ENCODE measurements at places on chromosomes 1 and 21.

DNA sequence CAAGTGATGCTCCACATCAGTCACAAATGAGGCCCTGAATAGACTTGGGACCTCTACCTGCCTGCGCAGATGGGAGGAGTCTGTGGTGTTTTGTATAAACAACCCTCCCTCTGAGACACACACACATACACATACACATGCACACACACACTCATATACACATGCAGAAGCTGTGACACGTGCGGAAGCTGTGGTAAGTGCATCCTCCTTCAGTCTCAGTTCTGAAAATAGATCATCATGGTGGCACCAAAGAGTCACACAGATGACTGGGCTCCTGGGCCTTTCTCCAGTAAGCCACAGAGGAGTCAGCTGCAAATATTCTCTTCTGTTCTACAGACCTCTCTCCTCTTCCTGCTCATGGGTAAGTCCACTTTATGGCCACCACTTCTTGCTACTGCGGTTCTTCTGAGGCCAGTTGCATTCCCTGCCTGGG lies at the start of gene LY9:
Gene LY9 (plus strand): TSS at position 224 of the 433 bp plus-strand sequence. CDS start 14 bp downstream, at position 238.
- DNase-seq = peak; percentile 59

GRCh38 chr1:168178227-168178637 lies 530 bp upstream of the TIPRL start:
- DNase-seq = no peak

DNA sequence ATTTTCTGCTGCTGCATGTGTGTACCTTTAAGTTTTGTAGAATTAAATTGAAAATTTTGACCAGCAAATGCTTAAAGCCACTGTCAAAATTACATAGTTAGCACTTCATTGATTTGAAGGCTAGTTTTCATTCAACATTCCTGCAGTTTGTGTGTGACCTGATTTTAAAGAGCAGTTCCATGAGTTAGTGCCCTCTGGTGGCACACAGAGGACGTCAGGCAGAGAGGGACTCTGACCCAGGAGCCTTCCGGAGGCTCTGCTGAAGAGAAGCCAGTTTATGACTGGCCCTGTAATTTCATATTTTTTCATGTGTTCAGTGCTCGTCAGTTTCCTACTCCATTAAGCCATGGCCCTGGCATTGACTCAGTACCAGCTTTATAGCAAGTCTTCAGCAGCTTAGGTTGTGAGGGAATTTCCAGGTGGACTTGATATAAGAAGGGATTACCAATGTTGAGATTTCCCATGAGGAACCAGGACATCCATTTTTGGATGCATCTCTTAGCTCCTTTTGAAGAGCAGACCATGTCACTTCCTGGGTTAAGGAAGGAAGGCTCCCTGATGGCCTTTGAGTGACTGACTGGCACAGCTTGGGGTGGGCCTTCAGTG lies 104.7 kb downstream of the CAMTA1 start:
- DNase-seq = peak; percentile 3

DNA sequence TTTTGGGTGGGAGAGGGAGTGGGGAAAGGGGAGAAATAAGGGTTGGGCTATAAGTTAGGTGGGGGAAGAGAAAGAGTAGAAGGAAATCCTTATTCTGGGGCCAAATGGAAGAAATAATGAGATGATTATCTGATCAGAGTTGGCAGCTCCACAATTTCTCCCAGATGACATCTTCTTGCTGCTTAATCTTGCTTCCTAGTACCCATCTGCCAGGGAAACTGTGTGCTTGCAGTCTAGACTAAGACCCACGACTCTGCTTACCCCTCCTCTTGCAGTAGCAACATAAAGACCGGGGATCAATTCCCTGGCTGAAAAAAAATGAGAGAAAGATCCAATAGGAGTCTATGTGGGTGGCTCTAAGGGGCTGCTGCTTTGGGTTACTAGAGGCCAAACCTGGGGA lies 95.6 kb downstream of the PAPPA2 start:
- DNase-seq = no peak

- no peak for DNase-seq
These were observed 5.9 kb downstream of the RXFP4 start for GRCh38 chr1:155947292-155947691.

- no peak for DNase-seq
These were observed 3.0 kb downstream of the CCDC17 start for GRCh38 chr1:45620588-45621500.

DNA sequence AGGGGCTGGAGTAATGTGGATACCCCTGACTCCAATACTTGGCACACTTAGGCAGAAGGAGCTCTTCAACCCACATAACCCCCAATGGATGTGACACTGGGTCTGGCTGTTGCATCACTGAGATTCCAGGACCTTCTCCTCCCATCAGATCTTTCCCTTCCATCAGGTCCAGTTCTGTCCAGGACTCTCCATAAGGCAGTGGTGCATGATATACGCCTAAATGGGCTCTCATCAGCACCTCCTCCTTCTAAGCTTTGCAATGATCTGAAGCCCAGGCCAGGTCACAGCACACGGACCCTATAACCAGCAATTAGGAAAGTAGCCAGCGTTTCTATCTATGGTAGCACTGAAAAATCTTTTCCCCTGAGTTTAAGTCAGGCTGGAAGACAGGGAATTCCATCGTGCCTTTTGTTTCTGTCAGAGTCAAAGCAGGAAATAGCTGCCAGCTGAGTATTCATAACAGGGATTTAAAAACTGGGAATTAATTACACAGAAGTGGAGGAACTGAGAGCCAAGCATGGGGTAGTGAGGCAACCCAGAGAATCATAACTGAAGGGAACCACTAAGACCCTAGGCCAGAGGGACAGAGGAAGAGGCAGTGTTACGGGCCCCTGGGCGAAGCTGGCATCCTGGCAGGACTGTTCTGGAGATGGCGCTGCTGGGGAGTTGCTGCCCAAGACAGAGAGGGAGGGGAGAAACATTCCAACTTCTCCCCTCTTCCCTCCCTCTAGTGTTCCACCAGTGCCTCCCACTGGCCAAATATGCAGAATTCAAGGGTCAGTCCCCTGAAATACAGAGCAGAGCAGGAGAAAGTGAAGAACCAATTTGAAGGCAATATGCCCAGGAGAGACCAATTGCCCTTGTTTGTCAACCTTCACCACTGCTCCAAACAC lies 37.5 kb upstream of the HOOK1 start:
- no peak for DNase-seq

- no peak for DNase-seq
These were observed 44.1 kb downstream of the TRPM2 start for GRCh38 chr21:44397431-44398031.

DNA sequence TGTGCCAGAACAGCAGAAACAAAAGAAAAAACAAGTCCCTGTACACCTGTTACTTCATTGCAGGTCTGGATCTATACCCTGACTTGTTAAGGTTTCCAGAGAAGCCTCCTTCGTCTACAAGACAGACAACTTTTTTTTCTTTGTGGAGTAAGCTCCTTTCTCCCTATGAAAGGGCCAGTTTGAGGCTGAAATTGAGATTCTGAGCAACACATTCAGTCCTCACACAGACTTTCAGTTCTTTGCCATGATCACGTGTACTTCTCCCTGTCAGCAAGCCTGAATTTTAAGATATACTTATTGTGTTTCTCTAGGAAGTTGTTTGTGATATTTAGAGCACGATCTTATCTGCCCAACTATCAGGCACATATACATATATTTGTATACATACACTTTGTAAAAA lies 374.0 kb downstream of the NTNG1 start:
- no peak for DNase-seq

- no peak for DNase-seq
These were observed 1.9 kb downstream of the S100A4 start for GRCh38 chr1:153543736-153544135.

- no peak for DNase-seq
These were observed 68.1 kb downstream of the JAK1 start for GRCh38 chr1:64898107-64898861.

DNA sequence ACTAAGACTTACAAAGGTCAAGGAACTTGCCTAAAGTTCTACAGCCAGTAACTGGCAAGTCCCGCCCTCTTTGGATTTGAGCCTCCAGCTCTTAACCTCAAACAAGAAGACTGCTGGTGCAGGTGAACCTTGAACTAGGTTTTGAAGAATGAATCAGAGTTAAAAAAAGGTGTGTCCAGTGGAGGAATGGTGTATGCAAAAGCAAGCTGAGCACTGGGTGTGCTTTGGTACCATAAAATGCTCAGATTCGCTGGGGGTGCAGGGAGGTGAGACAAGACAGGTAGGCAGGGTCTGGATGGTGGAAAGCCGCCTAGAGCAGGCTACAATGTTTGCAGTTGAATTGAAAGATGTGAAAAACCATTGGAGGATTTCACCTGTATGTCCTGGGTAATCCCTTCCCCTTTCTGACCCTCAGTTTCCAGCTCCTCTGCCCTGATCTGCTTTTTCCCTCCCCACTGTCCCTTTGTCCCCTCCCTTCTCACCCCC lies 39.8 kb downstream of the FOXD2 start:
- no peak for DNase-seq

DNA sequence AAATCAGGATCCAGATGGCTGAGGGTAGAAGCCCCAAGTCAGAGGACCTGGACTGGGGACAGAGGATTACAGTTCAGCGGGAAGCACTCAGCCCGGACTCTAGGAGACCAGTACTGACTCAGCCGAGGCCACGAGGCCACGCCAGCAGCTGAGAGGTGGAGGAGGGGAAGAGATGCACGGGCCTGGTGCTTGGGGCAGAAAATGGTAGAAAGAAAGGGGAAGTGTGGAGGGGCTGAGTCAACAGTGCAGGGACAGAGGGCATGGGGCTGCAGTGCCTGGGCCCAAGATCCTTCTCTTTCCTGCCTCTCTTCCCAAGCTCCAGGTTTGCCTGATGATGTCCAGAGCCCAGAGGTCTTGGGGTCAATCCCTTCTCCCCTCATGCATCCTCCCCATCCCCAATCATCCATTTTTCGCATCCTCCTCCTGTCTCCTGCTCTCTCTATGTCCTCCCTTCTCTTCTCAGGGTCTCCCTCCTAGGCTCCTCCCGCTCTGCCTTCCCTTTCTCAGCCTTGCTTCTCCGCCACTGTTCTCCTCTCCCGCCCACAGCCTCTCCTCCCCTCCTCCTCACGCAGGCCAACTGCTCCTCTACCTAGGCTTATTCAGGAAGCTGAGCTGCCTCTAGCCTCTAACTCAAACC lies 7.7 kb downstream of the ARHGEF2 start:
- DNase-seq = no peak

DNA sequence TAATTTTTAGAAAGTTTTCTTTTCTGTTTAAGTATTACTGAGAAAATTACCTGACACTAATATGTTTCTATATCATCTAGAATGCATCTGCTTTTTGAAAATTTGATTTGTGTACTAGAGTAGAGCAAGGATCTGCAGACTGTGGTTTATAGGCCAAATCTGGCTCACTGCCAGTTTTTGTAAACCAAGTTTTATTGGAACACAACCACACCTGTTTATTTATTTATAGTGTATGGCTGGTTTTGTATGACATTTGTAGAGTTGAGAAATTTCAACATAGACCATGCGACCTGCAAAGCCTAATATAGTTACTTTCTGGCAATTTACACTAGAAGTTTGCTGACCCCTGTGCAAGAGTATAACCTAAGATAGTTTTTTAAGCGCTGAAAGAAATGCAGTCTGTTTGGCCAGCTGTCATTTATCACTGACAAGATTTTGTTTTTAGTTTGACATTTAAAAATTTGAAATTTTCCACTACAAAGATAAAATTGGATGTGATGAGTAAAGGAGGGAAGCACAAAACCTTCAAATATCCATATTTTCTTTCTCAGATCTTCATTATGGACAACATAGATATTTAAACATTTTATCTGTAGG lies 36.1 kb upstream of the CACYBP start:
- no peak for DNase-seq

DNA sequence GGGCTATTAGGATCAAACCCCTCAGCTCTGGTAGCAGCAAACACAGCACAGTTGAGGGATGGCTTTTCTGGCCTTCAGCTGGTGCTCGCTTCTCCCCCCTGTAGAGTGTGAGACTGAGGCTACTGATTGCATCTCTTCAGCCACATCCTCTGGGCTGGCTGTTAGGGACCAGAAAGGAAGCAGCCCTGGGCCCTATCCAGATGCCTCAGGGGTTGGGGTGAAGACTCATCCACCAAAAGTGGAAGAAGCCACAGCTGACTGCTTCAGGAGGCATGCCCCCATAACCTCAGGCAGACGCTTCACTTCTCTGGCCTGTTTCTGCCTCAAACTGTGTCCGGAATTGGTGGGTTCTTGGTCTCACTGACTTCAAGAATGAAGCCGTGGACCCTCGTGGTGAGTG lies 6.2 kb upstream of the TMEM200B start:
- no peak for DNase-seq

DNA sequence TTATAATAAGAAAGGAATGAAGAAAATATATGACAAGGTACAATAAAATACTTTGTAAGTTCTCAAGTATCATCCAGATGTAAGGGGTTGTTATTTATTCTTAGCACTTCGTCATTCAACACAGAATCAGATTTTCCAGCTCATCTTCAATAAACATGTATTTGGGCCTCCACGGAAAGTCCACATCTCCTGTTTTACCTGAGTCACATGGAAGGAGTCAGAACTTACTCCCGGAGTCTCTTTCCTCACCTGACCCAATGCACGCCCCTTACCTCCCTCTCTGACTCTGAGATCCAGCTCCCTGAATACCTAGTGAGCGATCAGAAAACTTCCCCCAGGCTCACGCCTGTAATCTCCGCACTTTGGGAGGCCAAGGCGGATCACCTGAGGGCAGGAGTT lies 1.5 kb upstream of the PMVK start:
- no peak for DNase-seq

DNA sequence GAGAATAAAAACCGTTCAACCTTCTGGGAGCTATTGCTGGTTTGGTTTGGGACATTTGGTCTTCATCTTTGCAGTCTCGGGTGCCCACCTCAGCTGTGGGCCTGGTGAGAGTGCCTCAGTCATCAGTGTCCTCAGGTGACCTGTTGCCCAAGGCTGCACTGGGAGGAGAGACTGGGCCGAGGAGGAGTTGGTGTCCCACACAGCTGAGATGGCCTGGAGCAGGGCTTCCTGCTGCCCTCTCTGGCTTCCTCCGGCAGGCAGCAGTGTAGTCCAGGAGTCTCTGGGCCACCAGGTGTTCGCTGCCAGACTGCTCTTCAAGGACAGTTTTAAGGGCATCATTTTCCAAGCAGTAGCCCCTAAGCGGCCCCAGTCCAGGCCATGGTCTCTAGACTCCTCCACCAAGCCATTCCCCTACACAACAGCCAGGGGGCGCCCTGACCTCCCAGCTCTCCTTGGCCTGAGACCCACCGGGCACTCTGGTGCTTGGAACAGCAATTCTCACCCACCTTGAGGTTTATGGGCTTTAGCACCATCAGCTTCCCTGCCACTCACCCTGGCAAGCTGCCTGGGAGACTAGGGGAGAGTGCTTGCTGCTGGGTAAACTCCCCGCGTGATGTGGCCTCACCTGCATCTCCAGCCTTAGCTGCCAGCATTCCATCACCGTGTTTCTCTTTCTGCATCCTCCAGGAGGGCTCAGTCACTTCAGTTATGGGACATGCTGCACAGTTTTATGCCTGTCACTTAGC lies 9.1 kb upstream of the SYTL1 start:
- no peak for DNase-seq

GRCh38 chr21:46161633-46162592 lies 6.5 kb upstream of the FTCD start:
- DNase-seq = no peak

DNA sequence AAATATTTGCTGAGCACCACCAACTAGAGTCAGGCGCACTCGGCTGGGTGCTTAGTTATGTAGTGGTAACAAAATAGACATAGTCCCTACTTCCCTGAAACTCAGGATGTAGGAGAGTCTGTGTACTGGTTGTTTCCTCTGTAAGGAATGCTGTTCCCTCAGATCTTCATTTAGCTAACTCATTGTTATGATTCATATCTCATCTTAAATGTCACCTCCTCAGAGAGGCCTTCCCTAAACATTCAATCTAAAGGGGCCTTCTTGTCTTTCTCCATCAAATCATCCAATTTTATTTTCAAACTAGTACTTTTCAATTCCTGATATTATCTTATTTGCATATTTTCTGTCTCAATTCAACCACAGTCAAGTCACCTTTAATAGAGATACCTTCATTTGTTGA lies 132.9 kb downstream of the PIK3R3 start:
- DNase-seq = no peak

- no peak for DNase-seq
These were observed 19.1 kb downstream of the MATN1 start for GRCh38 chr1:30704271-30704670.

All from stimulated activated CD8-positive, alpha-beta memory T cell treated with anti-CD3 and anti-CD28 coated beads, Interleukin-4, amount 100 ng/mL, for 1 hour (primary cell).